CD4-positive, alpha-beta T cell treated with Interleukin-2 at 100 ng/mL for 4 hours (primary cell): ENCODE measurements at places on chromosomes 16 and 17.

GRCh38 chr17:66964930-66965800 lies 658 bp downstream of the CACNG4 start:
- no peak for DNase-seq

- DNase-seq, result no peak
Observed at GRCh38 chr16:7338826-7339225, 6.2 kb downstream of the RBFOX1 start.

- DNase-seq, result peak; percentile 54
Observed at GRCh38 chr17:76382803-76383545, 1.4 kb upstream of the SPHK1 start.

DNA sequence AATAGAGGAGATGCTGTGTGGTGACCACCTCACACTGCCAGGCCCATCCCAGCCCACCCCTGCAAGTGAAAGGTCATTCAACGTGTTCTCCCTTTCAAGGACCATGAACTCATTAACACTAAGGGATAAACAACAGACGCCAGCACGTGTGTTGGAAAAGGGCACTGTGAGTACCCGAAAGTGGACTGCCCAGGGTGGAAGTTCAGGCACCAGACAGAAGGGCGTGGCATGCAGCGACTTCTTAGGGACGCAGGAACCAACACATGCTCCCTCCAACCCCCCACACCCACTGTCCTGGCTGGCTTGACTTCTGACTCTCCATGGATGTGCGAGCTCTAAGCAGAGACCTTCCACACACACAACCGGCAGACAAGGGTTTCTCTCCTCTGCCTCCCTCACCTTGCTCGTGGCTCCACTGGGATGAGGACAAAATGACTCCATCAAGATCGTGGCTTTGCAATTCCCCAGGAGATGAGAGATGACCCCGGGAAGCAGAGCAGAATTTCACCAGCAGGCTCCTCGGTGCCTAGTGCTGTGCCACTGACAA lies 11.0 kb downstream of the UBALD1 start:
- DNase-seq, result no peak

DNA sequence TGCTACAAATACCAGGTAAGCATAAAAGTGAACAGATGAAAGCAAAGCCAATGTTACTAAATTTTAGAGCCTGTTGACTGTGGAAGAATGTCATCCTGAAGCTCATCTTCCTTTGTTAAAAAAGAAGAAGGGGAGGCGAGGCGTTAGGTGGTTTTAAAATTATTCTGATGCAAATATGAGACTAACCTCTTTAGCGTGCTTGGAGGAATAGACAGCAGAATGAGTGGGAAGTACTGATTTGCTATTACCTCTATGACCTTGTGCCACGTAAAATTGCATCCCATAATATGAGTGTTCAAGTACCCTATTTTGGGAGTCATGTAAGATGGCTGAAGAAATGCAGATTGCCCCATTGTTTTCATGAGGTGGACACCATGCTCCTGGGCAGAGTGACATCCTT lies 95.7 kb downstream of the ELAC2 start:
- DNase-seq, result no peak

- DNase-seq, result no peak
Observed at GRCh38 chr16:20873331-20873730, 26.8 kb downstream of the DCUN1D3 start.

DNA sequence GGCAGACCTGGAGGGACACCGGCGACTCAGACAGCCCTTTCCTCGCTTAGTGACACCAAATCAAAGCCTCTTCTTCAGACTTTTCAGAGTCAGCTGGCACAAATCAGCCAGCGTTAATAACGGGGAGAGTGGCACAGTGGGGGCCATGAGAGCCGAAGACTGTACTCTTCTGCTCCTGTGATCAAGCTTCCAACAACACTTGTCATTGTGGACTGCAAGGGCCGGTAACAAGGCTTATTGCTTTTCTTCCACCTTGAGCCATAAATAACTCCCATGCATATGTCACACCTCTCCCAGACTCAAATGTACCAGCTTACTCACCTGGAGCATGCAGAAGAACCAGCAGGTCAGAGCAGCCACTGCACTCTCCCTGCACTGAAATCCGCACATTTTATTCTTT lies 12.8 kb downstream of the FLCN start:
- no peak for DNase-seq

GRCh38 chr16:88074041-88074440 lies 122.8 kb downstream of the BANP start:
- no peak for DNase-seq

GRCh38 chr16:27749946-27750345 lies 200.0 kb downstream of the KATNIP start:
- DNase-seq, result no peak

GRCh38 chr16:78209951-78210661 lies 110.7 kb downstream of the WWOX start:
- no peak for DNase-seq

DNA sequence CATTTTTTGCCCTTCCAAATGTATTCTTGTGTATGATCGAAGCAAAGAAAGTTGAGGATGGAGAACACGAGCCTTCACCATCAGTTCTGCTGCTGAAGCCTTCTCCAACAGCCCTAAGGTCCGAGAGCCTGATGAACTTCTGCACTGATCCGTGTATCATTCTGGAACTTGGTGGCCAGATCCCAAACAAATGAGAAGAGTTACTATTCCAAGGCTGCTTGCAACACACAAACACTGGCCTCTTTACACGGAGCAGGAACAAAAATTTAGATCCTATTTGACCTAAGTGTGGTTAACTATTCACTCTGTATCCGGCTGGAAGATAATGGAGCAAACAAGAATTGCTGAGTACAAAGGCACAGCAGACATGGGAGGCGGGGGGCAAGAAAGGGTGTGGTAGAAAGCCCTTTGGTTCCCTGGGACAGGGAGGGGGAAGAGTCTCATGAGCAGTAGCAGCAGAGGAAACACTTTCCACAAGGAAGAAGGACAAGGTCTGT lies 282.9 kb downstream of the SOX9 start:
- DNase-seq, result no peak

- no peak for DNase-seq
Observed at GRCh38 chr17:66222798-66223350, 6.3 kb downstream of the APOH start.

DNA sequence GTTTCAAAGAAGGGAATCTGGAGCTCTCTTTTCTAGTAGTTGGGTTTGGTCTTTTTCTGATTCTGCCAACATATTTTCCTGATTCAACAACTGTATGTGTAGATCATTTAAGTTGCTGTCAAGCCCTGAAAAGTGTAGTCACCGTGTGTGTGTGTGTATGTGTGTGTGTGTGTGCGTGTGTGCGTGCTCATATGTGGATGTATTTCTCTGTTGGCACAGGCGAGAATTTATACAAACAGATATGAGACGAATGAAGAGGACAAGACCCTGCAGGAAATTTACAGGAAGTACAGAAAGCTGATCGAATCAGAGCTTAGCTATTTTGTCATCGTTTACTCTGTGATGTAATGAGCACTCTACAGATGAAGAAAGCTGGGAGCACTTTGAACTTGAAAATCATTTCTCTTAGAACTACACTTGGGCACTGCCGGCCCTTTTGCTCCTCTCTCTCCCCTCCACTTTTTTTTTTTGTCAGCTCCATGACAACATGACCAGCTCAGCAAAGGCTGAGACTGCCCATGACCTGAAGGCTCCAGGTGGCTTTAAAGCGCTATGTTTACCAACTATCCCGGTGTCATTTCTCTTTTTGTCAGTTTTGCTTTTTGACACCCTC lies 11.2 kb downstream of the FBXO39 start:
- DNase-seq, result no peak

- no peak for DNase-seq
Observed at GRCh38 chr16:12452549-12452948, 351.1 kb downstream of the CPPED1 start.

- DNase-seq, result no peak
Observed at GRCh38 chr16:52271088-52271750, 275.7 kb downstream of the TOX3 start.

GRCh38 chr17:76515274-76515949 lies 14.2 kb upstream of the RHBDF2 start:
- peak; percentile 91 for DNase-seq

- peak; percentile 79 for DNase-seq
Observed at GRCh38 chr17:1486802-1487695, 5.4 kb downstream of the MYO1C start.

DNA sequence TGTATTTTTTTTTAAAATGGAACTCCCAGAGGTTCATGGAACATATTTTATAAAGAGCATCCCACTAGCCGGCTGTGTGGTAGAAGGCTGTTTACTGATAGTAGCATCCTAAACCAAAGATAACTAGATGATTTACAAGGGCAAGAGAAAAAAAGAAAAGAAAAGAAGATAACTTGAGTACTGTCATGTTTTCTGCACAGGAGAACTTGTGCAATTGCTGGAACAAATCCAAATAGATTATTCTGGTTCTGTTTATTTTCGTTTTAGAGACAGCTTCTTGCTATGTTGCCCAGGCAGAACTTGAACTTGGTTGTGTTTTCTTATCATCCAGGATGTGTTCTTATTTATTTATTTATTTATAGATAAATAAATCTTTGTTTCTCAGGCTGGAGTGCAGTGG lies 20.9 kb upstream of the PPM1D start:
- no peak for DNase-seq

GRCh38 chr17:79953335-79953734 lies 82.3 kb downstream of the TBC1D16 start:
- no peak for DNase-seq

DNA sequence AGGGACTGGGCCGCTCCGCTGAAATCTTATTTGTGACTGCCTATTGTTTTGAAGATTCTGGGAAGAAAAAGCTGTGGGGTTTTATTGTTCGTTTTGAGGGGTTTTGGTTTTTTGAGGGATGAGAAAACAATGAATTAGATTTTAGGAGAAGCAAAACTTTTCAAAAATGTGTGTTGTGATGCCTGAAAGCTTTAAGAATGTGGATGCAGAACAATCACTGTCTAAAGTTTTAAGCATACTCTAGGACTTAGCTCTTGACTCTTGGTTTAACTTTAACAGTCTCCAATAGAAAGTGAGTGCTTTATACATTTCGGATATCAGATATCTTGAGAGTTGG lies 899 bp downstream of the CFAP52 start:
- no peak for DNase-seq

GRCh38 chr16:27383556-27384243 lies 18.3 kb upstream of the IL21R start:
- DNase-seq, result no peak

DNA sequence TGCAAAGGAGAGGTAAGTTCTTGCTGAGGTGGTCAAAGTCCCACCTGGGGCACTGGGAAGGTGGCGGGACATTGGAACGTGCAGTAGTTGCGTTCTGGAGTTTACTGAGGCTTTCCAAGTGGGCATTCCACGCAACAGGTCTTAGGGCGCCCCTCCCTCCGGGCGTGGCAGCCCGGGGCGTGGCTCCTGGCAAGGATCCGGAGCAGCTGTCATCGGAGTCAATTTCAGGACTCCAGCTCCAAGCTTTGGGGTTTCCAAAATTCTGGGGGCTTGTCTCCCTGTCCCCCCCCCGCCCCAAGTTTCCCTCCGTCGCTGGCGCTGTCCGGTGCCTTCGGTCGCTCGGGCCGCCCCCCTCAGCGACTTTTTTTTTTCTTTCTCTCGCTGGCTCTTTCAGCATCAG lies 43.1 kb upstream of the AMZ2 start:
- no peak for DNase-seq

- DNase-seq, result no peak
Observed at GRCh38 chr16:16908077-16908476, 529.1 kb downstream of the NPIPA7 start.

DNA sequence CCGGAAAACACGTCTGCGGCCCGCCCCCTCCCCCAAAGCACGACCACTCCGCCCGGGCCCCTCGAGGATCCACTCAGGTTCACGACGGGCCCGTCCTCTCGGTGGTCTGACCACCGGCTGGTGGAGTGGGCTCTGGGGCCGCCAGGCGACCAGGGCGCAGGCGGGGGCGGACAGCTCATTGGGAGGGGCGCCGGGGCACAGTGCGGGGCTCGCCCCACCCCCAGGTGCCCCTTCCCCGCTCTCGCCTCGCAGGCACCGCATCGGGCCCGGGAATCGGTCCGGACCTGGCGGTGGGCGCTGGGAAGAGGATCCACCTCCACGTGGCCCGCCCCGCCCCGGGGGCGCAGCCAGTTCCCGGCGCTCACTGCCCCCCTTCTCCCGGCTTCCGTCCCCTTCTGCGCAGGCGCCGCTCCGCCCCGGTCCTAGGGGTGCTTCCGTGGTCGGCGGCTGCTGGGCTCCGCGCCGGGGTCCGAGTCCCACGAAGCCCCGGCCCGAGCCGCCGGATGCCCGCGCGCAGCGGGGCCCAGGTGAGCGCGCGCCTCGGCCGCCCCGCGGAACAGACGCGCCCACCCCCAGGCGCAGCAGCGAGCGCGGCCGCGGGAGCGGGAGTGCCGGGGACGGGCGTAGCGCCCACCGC lies at the start of gene MPG:
Gene MPG (plus strand): TSS at position 419 of the 637 bp plus-strand sequence. CDS start 85 bp downstream, at position 504.
- DNase-seq, result peak; percentile 79

- DNase-seq, result no peak
Observed at GRCh38 chr16:84953190-84953746, 58.1 kb downstream of the ZDHHC7 start.

DNA sequence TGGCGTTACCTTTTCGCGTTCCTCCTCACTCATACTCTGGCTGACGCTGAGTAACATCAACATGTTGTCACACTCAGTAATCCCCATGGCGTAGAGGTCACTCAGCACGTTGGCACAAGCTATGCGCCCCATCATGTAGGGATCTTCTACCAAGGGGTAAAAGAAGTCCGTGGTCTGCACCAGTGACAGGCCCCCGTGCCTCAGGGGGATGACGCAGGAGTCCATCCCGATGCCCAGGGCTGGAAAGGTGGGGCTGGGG lies 596 bp downstream of the SEPHS2 start:
- no peak for DNase-seq

GRCh38 chr17:45854209-45854608 lies 9.5 kb downstream of the SPPL2C start:
- DNase-seq, result no peak

DNA sequence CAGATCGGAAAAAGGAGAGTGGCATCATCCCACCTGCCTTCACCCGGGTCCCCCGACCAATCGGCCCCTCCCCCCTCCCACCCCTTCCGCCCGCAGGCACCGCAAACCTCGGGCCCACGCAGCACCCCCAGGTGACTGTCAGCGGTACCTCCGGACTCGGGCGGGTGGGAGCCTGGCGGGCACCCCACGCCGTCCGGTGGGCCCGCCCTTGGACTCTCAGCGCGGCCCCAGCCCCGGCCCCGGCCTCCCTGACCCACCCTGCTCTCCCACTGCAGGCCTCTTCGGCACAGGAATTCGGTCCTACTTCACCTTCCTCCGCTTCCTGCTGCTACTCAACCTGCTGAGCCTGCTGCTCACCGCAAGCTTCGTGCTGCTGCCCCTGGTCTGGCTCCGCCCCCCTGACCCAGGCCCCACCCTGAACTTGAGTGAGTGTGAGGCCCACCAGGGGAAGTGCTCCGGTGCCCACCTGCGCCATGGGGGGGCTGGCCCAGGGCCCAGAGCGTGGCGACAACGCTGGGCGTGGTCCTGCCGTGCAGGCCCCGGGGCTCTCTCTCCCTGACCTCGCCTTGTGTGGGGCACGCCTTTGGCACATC lies 1.6 kb downstream of the TMC8 start:
- DNase-seq, result peak; percentile 70

DNA sequence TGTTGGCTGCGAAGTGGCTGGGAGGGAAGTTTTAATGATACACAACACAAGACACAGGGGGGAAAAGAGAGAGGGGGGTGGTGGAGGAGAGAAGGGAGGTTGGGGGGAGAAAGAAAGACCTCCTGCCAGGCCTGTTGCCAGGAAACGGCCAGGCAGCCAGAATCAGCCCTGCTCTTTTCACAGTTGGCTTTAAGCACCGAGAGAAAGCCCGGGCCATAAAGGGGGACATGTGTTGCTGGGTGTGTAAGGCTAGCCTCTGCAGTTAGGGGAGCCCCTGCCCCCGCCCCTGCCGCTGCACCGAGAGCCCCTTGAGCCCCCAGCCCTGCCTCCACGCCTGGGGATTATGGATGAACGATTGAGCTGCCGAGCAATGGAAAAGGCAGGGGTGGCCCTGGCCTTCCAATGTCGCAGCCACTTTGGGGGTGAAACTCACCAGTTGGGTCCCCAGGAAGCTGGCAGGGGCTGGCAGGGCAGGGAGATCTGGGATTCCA lies 13.9 kb upstream of the WNT3 start:
- DNase-seq, result no peak
